T-helper 17 cell (primary cell): ENCODE measurements at places on chromosomes 6 and 20. TPM values are rescaled to one million over a fixed set of nuclear protein-coding genes. Genes with fewer than 3 reads are reported as not detected.

GRCh38 chr6:159565181-159565710 lies 127.8 kb downstream of the SOD2 start:
- DNase-seq = no peak

- DNase-seq = no peak
Measured at GRCh38 chr6:6256886-6257285, 63.6 kb downstream of the F13A1 start.

DNA sequence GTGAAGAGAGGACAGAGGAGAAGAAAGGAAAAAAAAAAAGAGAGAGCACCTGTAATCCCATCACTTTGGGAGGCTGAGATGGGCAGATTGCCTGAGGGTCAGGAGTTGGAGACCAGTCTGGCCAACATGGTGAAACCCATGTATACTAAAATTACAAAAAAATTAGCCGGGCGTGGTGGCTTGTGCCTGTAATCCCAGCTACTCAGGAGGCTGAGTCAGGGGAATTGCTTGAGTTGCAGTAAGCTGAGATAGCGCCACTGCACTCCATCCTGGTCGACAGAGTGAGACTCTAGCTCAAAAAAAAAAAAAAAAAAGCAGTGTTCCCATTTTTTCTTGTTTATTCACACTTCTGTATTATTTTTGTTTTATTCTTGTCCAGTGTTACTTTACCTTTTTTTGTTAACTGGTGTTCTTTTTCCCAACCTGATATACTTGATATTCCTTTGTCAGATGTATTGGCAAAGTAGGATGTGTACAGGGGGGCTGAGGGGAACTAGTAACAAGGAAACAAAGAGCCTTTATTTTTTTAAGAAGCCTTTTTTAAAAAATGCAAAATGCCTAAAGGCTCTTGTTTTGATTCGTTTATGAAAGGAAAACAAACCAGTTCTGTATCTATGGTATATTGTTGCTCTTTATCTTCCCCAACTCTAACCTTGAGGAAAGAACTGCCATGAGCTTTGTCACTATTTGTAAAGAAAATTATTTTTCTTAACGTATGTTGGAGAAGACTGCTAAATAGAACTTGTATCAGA lies 22.3 kb downstream of the COL19A1 start:
- DNase-seq = no peak

DNA sequence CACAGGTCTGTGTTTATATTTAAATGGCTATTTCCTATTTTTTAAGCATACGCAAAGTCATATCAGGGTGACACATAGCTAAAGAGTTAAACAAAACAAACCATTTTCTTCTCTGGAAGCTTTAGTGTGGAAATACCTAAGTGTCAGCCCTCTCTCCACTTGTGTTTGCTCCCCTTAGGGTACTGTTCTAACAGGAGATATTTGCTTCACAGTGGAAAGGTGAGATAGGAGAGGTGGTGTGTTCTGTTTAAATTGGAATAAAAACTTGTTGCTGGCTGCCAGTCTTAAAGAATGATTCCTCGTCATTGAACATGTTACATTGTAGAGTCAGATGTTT lies 18.9 kb downstream of the PHACTR2 start:
- no peak for DNase-seq

- DNase-seq = no peak
Measured at GRCh38 chr20:55714082-55714481, 291.2 kb downstream of the CBLN4 start.

- DNase-seq = no peak
Measured at GRCh38 chr6:138222901-138223546, 4.7 kb upstream of the PBOV1 start.

DNA sequence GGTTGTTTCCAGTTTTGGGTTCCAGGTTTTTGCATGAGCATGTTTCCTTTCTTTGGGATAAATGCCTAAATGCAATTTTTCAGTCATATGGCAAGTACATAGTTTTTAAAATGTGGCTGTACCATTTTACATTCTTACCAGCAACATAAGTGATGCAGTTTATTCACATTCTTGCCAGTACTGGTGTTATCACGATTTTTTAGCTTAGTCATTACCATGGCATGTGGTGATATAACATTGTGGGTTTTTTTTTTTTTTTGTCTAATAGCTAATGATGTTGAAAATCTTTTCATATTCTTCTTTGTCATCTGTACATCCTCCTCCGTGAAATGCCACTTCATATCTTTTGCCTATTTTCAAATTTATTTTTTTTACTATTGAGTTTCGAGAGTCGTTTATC lies 2.9 kb upstream of the TDRD6 start:
- DNase-seq = no peak

GRCh38 chr6:166168616-166169548 lies 1.2 kb upstream of the TBXT start:
- no peak for DNase-seq

DNA sequence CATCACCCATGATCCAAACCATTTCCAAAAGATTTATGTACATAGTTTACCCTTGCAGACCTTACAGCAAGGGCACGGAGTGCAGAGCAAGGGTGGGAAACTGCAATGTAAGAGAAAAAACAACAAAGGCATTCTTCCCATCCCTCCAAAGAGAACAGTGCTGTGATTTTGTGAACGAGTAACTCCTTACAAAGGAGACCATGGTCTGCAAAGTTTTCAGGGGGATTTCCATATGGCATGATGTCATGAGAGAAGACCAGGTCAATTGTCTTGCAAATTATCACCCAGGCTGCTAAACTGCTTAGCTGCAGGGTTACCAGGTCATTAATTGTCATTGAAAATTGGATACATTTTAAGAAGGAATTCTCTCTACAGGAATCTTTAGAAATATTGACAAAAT lies 58.3 kb downstream of the LAMP5 start:
- DNase-seq = no peak

DNA sequence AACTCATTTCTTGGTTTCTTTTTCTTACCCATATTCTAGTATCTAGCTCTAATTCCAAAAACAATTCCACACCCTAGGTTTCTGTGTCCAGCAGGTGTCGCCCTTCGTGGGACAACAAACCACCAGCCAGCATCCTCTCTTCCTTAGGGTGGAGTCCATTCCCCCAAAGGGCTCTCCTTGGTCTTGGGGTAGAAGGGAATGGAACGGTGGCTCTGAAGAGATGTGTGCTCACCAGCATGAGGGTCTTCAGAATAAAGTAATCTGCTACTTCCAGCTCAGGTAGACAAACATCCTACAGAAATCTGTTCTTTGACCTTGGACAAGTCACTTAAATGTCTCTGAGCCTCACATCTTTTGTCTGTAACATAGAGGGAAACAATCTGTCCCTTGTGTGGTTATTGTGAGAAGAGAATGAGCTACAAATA lies 7.2 kb downstream of the HLA-DMB start:
- DNase-seq = peak; percentile 68

DNA sequence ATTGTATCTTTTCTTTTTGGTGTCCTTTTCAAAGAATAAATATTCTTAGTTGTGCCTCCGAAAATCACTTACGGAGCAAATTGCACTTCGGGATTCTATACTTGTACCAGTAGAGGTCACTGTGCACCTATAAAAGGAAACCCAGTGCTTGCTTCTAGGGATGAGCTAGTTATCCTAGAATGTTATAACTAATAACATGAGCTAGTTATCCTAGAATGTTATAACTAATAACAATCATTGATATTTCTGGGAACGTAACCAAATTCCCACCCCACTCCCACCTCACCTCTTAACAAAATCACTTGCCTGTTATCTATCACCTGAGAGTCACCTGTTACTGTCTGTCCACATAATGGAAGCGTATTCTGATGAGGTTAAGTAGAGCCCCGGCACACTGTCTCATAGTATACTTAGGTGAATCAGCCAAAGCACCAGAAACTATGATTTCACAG lies 126.9 kb upstream of the TIAM2 start:
- DNase-seq = no peak

DNA sequence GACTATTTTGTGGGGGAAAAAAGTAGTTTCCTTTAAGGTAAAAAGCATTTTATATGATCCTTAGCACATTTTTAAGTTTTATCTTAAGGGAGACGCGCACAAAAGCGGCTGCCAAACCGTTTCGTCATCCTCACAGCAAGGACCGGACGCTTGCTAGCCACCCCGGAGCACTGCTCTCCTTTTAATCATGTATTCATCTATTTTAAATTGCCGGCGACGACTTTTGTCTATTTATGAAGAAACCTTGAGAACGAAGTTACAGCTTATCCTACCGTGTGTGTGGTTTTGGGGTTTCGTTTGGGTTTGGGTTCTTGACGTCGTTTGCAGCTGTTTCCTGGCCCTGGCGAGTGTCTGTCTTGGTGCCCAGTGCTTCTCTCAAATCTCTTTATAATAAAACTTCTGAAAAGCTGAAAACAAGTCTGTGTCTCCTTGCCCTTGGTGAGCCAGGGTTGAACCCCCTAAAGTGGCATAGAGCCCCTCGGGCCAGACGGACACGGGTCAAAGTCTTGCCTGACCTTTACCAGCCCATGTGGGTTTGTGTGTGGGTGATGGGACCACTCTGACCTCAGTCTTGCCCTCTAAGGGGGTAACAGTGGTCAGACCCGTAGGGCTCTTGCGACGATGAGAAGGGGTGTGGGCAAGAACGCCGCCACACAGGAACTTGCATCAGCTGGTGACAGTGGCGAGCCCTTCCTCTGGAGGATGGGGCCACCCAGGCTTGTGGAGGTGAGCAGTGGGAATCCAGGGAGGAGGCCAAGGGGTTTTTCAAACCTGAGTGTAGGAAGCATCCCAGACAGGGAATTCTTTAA lies 117.6 kb downstream of the JPH2 start:
- DNase-seq = no peak

GRCh38 chr6:4678506-4679300 lies 97.5 kb upstream of the CDYL start:
- no peak for DNase-seq

DNA sequence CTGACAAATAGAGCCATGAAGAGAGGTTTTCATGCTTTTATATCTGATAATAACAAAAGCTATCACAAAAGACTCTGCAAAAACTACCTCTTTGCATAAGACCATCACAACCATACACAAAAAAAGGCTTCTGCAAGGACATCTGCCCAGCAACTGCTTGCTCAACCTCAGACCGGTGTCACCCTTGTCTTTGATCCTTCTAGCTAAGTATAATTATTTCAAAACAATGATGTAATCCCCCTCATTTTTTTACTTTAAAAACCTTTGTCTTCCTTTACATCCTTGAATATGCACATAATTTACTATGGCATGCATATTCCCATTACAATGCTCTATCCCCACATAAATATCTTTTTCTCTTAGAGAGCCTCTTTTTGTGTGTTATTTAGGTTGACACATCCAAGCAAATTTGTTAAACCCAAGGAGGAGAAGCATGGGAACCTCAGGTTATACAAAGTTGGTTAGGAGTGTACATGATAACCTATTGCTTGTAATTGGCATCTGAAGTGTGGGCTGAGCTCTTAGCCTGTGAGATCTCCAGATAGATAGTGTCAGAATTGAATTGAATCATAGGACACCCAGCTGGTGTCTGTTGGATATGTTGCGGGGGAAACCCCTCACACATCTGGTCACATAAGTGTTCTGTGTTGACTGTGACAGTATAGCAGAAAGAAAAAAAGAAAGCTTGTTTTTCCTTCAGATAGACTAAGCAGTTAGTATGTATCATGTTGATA lies 20.7 kb upstream of the CGA start:
- no peak for DNase-seq

DNA sequence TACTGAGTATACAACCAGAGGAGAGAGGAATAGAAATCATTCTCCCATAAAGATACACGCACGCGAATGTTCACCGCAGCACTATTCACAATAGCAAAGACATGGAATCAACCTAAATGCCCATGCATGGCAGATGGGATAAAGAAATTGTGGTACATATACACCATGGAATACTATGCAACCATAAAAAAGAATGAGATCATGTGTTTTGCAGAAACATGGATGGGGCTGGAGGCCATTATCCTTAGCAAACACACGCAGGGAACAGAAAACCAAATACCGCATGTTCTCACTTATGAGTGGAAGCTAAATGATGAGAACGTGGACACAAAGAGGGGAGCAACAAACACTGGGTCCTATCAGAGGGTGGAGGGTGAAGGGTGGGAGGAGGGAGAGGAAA lies 3.4 kb downstream of the SERPINB6 start:
- DNase-seq = no peak

GRCh38 chr20:48558906-48559305 lies 268.9 kb downstream of the PREX1 start:
- no peak for DNase-seq

DNA sequence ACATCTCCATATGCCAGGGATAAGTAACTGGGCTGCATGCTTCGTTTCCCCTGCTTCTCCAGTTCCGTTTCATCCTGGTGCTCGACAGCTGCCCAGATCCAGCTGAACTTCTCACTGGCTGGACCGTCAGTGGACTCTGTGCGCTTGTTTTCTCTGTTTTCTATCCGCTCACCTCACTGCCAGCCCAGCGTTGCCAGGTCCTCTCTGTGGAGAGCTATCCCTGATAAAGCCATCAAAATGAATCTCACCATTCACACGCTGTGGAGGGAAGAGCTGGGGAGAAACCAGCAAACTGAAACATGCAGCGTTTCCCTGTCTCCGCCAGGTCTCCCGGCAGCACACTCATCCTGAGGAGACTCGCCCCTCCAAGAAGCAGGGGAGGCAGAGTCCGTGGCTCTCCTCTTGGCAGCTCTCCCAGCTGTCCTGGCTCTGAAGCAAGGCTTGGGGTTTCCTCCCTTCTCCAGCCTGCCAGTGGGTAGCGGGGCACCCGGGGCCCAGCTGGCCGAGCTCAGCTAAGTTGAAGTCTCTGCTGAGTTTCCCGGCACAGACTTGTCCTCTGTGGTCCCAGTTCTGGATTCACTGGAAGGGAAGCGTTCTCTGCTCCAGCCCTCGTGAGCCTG lies 160.9 kb downstream of the DTNBP1 start:
- DNase-seq = no peak

DNA sequence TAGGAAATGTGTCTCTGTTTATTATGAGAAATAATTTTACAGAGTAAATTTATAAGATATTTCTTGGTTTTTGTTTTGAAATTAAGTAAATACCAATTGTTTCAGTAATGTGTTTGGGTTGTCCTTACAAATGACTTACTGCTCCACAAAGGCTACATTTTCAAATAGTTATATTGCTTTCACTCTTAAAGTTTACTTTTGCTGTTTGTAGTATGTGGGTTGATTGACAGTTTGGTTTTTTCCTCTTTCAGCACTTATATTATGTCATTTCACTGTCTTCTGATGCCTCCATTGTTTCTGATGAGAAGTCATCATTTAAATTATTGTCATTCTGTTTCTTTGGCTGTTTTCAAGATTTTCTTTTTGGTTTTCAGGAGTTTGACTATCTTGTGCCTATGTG lies 34.9 kb upstream of the SUMO4 start:
- no peak for DNase-seq

GRCh38 chr20:45450097-45450818 lies 19.3 kb upstream of the WFDC2 start:
- DNase-seq = no peak

SNTA1 gene
- 5.6 TPM for total RNA-seq

TMEM200A gene
- total RNA-seq = 2.3 TPM

GRIK2 gene
- total RNA-seq = not detected

ISM1 gene
- total RNA-seq = 7.8 TPM

RPS6KA2 gene
- total RNA-seq = 3.3 TPM

BANF2 gene
- not detected for total RNA-seq

TUBB2B gene
- 0.76 TPM for total RNA-seq

BCLAF1 gene
- total RNA-seq = 543 TPM

BTNL2 gene
- total RNA-seq = not detected

NRSN1 gene
- total RNA-seq = not detected
